Endothelial cell (in vitro differentiated cells): ENCODE measurements at places on chromosomes 1 and 21. TPM values are rescaled to one million over a fixed set of nuclear protein-coding genes. Genes with fewer than 3 reads are reported as not detected.

Gene HLX
- 1.4 TPM for total RNA-seq

Gene ADCY10
- 0.31 TPM for total RNA-seq

- DNase-seq, result no peak
These were observed 20.4 kb downstream of the ZNF362 start for GRCh38 chr1:33276573-33277298.

DNA sequence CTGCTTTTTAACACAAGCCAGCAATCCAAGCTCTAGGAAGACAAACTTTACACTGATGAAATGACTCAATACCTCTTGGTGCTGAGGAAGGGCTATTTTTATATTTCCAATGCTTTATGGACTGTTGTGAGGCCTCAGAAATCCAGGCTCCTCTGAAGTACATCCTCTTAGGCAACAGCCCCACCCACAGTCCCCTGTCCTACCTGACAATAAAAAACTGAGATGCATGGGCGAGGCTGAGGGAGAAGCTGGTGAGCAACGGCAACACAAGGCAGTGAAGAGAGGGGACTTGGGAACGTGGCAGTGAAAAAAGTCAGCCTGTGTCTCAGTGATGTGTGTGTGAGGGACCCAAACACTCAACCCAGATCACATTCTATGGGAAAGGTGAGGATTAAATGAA, 10.1 kb upstream of the CPT2 start:
- DNase-seq, result no peak

Gene CD2
- not detected for total RNA-seq

GRCh38 chr1:231601824-231602672, 24.5 kb upstream of the DISC1 start:
- no peak for DNase-seq

- DNase-seq, result no peak
These were observed 40.3 kb downstream of the GPATCH2 start for GRCh38 chr1:217590598-217590997.

Gene MARK1
- total RNA-seq, result 12.5 TPM

DNA sequence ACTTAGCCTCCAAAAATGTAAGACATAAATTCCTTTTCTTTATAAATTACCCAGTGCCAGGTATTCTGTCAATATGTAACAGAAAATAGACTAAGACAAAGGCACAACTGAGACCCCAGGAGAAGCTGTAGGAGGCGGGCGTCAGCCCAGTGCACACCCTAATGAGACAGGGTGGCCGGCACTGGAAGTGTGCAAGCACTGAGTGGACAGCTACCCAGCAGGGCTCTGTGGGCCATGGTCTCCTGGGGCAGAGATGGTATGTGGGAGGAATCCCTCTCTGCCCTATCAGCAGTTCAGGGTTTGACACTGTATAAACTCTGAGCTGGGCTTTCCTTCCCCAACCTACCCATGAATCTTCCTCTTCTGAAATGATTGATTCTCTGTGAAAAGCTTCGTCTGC, 139.5 kb downstream of the GLIS1 start:
- no peak for DNase-seq
